Posterior cingulate gyrus (tissue), 11 donors: ENCODE measurements at places on chromosomes 1 and 21.
A peak's percentile ranks its signal among the peaks of the same experiment; 100 is the strongest.

- DNase-seq, result no peak
Observed at GRCh38 chr1:17515902-17516301, 23.6 kb upstream of the ARHGEF10L start.

GRCh38 chr1:108961752-108962486 lies 1.4 kb downstream of the CLCC1 start:
- DNase-seq, result no peak

DNA sequence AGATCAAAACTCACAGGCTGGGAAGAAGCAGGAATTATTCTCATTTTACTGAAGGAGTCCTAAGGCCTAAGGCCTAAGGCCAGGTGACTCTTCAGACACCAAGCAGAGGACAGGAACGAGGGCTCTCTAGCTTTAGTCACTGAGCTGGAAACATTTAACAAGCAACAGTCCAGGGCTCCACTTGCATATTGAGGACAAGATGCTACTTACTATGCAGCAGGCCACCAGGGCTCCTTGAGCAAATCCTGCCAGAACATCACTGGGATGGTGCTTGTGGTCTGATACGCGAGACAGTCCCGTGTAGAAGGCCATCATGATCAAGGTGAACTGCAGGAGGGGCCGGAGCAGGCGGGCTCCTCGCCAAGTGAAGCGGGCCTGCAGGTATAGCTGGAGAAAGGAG lies 67.6 kb downstream of the PLPP3 start:
- no peak for DNase-seq

- DNase-seq, result no peak
Observed at GRCh38 chr1:11985851-11986250, 5.6 kb downstream of the MFN2 start.

GRCh38 chr1:204453141-204453772 lies 41.3 kb downstream of the PIK3C2B start:
- no peak for DNase-seq

DNA sequence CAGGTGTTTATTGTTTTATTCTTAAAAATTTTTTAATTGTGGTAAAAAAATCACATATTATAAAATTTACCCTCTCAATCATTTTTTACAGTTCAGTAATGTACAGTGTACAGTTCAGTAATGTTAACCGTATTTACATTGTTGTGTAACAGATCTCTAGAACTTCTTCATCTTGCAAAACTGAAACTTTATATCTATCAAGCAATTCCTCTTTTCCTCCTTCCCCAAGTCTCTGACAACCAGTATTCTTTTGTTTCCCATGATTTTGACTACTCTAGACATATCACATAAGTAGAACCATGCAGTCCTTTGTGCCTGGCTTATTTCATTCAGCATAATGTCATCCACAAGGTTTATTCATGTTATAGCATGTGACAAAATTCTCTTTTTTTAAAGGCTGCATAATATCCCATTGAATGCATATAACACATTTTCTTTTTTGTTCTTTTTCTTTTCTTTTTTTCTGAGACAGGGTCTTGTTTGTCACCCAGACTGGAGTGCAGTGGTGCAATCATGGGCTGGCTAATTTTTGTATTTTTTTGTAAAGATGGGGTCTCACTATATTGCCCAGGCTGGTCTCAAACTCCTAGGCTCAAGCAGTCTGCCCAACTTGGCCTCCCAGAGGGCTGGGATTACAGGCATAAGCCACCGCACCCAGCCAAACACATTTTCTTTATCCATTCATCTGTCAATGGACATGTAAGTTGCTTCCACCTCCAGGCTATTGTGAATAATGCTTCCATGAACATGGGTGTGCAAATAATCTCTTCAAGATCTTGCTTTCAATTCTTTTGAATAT lies 17.2 kb upstream of the RCSD1 start:
- DNase-seq, result no peak

DNA sequence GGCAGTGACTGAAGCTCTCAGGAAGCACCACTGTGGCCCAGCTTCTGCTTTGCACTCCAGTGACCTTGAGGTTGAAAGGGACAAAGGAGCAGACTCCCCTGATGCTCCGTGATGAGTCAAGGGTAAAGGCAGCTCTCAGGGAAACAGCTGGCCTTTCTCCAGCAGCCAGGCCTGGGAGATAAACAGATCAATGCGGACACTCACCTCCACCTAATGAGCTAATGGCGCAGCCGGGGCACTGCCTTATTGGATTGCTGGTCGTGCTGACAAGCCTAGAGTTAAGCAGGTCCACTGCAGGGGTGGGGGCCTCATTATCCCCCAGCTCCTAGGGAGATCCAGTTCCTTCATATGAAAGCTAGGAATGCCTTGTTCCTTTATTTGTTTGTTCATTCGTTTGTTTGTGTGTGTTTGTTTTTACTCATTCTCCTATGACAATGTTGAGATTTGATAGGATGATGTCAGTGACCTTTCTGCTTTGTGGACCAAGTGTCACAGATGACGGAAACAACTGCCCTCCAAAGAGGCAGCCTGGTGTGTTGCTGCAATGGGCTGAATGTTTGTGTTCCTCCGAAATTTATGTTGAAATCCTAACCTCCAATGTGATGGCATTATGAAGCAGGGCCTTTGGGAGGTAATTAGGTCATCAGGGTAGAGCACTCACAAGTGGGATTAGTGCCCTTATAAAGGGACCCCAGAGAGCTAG lies 141.4 kb upstream of the BEND5 start:
- no peak for DNase-seq

DNA sequence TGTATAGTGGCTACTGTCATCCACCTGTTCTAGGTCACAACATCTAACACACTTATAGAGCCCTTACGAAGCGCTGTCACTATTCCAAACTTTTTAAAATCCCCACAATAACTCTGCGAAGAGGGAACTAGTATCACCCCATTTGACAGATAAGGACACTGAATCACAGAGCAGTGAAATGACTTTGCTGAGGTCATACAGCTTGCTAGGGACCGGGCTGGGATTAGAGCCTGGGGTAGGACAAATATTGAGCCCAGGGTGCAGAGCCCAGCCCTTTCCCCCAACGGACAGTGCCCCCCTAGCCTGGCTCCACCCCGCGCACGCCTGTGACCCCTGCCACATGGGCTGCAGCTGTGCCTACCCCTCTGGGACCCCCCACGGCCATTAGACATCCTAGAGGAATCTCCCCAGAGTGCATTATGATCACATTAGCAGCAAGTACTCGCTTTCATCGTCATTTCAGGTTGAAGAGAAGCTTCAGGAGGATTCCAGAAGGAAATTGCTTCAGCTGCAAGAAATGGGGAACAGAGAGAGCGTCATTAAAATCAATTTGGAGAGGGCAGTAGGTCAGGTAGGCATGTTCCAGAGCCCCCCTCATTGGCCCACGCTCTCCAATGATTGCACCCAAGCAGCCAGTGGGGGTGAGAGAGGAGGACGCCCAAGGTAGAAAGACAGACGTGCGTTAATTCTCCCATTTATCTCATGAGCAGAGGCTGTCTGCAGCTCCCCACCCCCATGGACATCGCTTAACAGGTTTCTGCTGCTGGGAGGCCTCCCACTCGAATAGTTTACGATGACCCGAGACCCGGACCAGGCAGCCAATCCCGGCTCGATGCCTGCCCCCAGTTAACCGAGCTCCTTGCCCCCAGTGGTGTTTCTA lies 77.2 kb downstream of the FHAD1 start:
- DNase-seq, result no peak

DNA sequence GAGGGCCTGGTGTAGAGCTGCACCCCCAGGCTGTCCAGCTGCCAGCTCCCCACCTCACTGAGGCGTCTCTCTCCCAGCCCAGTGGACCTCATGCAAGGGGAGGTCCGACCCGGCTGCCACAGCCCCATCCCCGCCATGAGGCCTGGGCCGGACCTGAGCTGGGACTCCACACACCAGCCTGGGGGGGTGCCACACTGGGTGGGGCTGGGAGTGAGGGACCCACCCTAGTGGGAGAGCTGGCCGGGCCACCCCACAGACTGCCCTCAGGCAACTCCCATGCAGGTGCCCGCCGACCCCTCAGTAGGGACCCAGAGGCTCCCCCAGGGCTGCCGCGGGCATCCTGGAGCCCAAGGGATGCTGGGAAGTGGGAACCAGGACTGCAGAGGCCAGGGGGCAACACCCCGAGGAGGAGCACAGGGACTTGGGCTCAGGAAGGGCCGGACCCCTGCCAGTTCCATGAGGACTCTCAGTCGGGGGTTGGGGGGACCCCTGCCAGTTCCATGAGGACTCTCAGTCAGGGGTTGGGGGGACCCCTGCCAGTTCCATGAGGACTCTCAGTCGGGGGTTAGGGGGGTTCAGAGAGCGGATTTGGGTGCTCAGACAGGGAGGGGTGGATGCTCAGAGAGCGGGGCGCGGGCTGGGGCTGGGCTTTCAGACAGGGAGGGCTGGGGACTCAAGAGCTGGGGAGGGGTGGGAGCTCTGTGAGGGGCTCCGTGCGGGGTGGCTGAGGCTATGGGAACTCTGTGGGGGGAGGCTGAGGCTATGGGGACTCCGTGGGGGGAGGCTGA lies 1.2 kb upstream of the RNF223 start:
- peak; percentile 70 for DNase-seq

DNA sequence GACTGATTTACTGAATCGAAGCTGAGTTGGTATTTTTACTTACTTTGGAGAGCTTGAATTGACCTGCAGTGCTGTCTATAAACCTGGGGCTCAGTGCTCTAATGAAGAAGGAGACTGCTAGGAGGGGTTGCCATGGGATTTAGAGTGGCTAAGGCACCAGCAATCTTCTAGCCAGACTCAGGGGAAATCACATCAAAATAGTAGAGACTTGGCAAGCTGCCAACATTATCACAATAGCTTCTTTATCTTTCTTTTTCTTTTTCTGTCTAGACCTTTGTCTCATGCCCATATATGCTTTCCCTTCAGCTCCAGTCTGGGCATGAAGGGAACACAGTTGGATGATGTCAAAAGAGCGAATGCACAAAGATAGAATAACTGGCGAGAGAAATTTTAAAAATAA lies 301.1 kb upstream of the DPYD start:
- DNase-seq, result no peak

DNA sequence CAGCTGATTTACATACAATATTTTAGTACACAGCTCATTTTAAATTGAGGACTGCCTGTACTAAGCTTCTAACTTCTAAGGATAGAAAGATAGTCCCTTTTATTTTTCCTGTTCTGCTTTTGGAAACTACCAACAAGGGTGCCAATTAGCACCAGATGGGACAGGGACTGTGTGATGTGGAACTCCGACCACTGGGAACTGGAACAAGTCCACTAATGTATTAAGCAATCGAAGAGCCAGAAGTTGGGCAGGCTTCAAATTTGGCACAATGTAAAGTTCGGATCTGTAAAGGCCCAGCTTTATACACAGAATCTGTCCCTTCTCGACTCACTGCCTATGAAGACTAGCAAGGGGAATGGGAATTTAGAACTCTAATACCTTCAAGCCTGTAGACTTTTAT lies 149.3 kb downstream of the ZC3H11B start:
- no peak for DNase-seq

DNA sequence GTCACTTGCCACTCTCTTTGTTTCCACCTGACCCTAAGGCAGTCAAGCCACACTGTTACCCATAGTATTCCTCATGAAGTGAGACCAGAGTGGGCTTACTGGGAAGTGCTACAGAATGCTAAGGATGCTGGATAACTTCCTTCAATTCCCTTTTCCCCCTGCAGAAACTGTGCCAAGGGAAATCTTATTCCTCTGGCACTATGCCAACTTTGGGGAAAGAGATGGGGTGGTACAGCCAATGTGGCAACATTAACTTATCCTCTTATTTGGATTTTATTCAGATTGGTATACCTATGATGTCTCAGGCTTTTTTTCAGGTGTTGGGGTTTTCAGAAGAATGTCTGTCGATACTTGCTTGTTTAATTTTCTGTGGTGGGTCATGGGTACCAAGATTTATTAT lies 599.4 kb upstream of the PBX1 start:
- no peak for DNase-seq

GRCh38 chr1:19514391-19514831 lies 29.1 kb upstream of the CAPZB start:
- DNase-seq, result no peak

- DNase-seq, result no peak
Observed at GRCh38 chr1:63501256-63501655, 21.8 kb downstream of the ITGB3BP start.

- DNase-seq, result no peak
Observed at GRCh38 chr21:42311816-42312625, 3.2 kb downstream of the TFF3 start.

GRCh38 chr1:35797380-35797779 lies 10.4 kb upstream of the AGO4 start:
- DNase-seq, result no peak

GRCh38 chr21:31484219-31484618 lies 140.2 kb upstream of the TIAM1 start:
- DNase-seq, result no peak

DNA sequence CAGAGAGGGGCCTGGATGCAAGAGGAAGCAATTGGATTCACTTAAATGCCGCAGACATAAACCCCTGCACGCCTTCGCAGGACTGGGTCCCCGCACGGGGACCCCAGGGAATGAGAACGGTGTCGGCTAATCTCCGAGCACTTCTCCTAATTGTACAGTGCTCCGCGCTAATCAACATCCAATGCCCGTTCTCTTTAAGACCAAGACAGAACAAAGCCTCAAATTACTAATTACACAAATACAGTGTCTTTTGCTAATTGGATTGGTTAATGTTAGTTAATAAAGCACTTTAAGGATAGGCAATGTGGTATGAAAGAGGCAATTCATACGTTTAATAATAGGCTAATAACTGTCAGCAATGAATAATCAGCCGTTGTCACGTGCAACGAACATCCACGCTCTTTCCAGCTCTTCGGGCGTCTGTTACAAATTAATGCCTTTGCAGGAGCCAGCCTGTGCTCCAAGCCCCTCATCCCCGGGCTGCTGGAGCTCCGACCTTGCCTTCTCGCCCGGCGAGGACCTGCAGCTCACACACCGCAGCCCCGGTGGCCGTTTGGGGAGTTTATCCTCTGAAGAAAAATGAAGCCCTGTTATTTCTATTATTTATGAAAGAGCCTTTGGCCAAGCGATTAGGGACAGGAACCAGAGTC lies 157.8 kb downstream of the PRDM16 start:
- DNase-seq, result no peak

DNA sequence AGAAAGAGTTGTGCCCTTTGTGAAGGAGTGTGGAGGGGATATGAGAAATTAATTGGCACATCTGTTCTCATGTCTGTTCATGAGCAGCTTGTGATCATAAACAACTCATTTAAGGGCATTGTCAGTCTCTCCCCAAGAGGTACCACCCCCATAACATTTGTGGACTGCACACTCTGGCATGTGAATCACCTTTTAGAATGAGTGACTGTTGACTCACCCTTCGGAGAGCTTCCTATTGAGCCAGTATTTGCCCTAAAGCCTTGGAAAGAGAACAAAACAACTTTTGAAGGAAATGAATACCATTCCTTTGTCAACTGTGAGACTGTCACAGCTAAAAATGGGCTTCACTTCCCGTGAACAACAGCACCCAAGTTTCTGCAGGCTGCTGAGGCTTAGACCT lies 27.5 kb upstream of the MYSM1 start:
- DNase-seq, result no peak

- DNase-seq, result peak; percentile 74
Observed at GRCh38 chr1:59673573-59674450, 140.9 kb upstream of the HOOK1 start.

- peak; percentile 45 for DNase-seq
Observed at GRCh38 chr1:162033428-162033827, 9.8 kb upstream of the OLFML2B start.

GRCh38 chr1:165383067-165383466 lies 26.6 kb upstream of the LMX1A start:
- peak; percentile 28 for DNase-seq

- no peak for DNase-seq
Observed at GRCh38 chr1:240314845-240315801, 223.4 kb downstream of the FMN2 start.

GRCh38 chr1:1232796-1233566 lies 944 bp downstream of the B3GALT6 start:
- DNase-seq, result no peak

GRCh38 chr1:65022216-65022615 lies 55.9 kb upstream of the JAK1 start:
- no peak for DNase-seq

- no peak for DNase-seq
Observed at GRCh38 chr1:203041351-203041932, 15.2 kb downstream of the PPFIA4 start.
